Stimulated activated CD4-positive, alpha-beta T cell treated with anti-CD3 and anti-CD28 coated beads, Interleukin-1b, Interleukin-23, amount 100 ng/mL, for 1 hour (primary cell): ENCODE measurements at places on chromosomes 4 and X.

GRCh38 chr4:52659722-52660261, 691 bp upstream of the USP46 start:
- no peak for DNase-seq

DNA sequence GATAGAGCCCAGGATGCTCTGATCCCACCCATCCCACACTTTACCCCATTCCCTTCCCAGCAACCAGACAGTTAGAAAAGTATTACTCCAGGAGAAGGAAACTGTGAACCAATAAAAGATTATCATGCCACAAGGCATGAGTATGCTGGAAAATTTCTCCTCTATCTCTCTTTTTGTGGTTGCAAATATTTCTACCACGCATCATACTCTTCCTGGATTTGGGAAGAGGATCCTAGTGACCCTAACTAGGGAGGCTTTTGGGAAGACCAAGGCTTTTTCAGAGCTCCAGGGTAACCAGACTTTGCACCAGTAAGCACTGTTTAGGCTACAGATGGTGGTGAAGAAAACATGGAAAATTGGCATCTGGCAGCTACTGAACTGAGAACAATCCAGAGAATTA, 257.6 kb upstream of the CLNK start:
- DNase-seq, result no peak

GRCh38 chrX:14919407-14919806, 46.2 kb downstream of the MOSPD2 start:
- no peak for DNase-seq

DNA sequence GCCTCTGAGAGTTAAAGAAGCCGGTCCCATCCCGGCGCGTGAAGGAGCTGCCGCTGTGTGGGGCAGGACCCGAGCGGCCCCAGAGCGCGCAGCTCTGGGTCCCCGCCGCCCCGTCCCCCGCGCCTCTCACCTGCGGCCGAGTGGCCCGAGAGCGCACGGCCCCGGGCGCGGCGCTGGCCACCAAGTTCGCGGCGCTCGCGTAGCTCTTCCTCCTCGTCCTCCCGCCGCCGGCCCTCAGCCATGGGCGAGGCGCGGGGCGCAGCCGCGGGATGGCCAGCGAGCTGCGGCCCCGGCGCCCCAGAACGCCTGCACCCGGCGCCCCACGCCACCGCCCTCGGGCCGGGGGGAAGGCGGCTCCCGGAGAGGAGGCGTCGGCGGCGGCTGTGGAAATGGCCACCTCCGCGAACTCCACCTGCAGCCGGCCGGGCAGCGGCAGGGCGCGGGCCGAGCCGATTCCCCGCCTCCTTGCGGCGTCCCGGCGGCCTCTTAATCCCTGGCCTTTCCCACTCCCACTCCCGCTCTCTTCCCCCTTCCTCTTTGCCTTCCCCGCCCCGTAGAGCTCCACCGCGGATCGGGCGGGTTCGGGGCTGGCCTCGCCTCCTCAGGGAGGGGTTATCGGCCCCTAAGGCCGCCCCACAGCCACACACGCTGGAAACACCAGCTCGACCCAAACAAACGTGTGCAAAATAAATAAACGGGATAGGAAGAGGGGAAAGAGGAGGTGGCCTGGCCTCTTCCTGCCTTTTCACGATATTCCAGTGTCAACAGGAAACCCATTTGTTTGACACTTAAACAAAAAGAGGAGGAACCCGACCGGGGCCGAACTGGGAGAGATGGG, at the start of gene SH3D19:
Gene SH3D19, minus strand, starts transcription at position 495 of the 838 bp plus-strand sequence. Its CDS starts 253 bp downstream, at position 242.
- DNase-seq, result no peak

GRCh38 chrX:150664290-150664689, 28.9 kb upstream of the MTMR1 start:
- DNase-seq, result no peak

DNA sequence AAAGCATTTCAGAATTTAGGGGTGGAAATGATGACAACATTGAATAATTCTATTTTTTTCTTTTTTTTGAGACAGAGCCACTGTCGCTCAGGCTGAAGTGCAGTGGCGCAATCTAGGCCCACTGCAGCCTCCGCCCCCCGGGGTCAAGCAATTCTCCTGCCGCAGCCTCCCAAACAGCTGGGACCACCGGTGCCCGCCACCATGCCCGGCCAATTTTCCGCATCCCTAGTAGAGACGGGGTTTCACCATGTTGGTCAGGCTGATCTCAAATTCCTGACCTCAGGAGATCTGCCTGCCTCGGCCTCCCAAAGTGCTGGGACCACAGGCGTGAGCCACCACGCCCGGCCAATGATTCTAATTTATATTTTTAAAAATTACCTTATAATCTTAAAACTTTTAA, 7.2 kb downstream of the NBDY start:
- DNase-seq, result no peak

DNA sequence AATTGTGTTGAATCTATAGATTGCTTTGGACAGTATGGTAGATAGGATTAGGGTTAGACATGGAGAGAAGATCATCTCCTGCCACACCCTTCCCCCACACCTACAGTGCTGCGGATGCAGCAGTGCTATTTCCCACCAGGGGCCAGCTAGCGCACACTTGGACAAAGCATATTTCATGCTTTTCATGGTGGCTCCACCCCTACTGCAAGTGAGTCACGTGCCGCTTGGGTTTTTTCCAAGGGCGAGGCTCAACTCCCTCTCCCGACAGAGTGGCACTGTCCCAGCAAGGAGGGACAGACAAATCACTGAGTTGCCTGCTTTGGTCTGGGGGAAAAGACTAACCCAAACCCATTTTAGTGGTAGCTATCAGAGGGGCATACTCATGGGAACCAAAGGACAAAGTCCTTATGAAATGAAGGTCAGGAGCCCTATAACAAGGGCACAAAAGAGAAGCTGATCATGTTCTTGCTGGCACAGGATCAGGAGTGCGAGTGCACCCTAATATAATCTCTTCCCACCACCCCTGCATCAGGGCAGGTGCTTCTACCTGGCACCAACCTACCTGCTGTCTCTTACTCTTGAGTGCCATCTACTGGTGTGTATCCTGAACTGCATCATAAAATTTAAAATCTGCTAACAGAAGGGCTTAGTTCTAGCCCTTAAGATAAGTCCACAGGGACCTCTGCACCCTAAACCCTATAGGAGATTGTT, 55.1 kb upstream of the PGAM4 start:
- DNase-seq, result no peak

- no peak for DNase-seq
Measured at GRCh38 chr4:33649015-33649414, 2595.3 kb downstream of the ARAP2 start.

DNA sequence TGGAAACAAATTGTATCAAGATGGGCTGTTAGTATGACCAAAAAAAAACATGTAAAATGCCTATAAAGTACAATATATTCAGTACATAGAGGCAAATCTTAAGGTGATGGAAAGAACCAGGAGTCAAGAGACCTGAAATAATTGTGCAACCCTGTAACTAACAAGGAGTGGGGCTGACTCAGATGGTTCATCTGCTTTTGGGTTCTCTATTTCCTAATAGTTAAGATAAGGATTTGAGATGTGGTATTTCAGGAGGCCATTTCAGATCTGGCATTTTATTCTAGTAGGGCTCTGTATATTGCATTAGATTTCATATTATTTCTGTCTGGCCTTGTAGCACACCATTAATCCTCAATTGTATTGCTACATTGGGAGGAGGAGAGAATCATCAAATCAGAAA, 268.4 kb downstream of the HS3ST1 start:
- DNase-seq, result no peak

DNA sequence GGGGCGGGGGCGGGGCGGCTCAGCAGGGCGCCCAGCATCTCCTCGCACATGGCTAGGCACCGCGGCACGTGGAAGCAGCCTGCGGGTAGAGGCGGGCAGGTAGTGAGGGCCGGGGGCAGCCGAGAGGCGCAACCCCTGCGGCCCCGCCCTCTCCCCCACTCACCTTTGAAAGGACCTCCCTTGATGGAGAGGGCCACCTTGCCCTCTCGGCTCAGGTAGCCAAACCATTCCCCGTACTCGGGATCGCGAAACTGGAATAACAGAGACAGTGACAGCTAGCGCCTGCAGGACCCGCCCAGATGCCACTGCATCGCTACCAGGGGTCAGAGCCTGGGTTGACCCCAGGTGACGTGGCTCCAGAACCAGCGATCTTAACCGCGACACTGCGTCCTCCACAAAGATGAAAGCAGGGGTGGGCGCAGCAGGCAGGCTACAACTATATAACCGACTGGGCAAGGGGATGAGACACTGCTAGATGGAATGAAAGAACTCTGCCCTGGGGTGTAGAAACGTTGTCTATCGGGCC, 552 bp upstream of the NAA10 start:
- DNase-seq, result no peak

DNA sequence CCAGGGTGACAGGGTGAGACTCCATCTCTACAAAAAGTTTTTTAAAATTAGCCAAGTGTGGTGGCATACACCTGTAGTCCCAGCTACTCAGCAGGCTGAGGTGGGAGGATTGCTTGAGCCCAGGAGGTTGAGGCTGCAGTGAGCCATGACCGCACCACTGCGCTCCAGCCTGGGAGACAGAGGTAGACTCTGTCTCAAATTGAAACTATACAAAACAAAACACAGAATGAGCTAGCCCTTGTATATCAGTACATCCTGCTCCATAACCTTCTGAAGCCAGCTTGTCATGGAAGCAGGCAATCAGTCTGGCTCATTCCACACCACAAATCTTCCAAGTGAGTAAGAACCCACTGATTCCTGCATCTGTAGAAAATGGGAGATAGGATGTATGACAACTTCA, 49.0 kb downstream of the CD99L2 start:
- DNase-seq, result no peak

DNA sequence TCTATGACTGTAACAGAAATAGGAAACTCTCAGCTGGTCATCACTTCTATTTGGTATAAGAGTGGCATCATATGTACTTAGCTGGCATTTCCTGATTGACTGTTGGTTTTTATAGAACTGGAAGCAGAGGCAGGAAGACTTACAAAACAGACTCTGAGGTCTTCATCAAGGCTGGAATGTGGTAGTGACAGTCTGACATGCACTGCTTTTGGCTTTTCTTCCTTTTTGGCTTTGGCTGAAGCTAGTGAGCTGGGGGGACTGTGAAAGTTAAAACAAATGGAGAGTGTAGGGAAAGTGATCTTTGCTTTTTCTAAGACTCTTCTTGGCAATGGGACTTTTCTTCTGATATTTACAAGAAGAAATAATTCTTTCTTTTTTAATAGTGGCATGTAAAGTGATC, 121.1 kb upstream of the SLC4A4 start:
- DNase-seq, result no peak

- no peak for DNase-seq
Measured at GRCh38 chr4:41594432-41594831, 56.5 kb downstream of the LIMCH1 start.

DNA sequence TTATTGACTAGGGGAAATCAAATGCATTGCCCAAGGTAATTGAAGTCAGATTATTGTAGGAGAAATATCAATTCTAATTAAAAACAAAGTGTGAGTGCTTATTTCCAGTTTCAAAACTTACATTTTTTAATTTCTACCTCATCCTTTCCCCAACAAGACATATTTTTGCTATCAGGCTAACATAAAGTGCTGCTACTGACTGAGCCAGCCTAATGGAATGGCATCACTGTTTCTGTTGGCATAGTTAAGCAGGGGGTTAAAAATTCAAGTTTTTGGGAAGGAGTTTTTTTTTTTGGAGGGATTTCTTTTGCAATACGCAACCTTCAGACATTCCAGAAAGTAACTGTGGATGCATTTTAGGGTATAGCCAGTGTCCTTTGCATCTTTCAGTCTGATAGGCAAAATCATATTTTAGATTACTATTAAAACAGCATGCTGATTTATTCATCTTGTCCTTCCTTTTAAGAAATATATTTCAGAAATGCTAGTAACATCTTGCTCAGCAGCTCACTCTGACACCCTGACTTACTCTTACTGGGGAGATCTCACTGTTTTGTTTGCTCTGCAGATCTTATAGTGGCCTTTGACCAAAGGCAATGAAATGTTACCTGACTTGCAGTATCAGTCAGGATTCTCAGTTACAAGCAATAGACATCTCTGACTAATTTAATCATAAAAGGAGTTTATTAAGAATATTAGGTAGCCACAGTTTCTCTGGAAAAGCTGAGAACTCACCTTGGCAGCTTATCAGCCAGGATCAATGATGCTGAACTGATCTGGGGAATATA, 24.4 kb downstream of the GAB1 start:
- no peak for DNase-seq

DNA sequence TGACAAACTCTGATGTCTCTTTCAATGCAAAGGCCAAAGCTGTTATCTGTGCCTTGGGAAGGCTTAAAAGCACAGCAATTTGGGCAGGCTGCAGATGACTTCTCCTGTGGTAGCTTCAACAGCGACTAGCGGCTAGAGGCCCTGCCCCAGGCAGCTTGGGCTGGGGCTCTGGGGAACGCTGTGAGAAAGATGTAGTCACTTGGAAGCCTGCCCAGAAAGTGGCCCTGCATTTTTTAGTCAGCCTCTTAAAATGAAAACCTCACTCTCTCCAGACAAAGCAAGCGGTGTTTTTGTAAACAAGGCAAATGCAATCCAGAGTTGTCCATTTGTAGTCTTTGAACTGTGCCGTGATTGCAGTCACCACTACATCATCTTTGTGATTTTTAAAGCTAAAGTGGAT, 27.5 kb downstream of the PCYT1B start:
- no peak for DNase-seq

DNA sequence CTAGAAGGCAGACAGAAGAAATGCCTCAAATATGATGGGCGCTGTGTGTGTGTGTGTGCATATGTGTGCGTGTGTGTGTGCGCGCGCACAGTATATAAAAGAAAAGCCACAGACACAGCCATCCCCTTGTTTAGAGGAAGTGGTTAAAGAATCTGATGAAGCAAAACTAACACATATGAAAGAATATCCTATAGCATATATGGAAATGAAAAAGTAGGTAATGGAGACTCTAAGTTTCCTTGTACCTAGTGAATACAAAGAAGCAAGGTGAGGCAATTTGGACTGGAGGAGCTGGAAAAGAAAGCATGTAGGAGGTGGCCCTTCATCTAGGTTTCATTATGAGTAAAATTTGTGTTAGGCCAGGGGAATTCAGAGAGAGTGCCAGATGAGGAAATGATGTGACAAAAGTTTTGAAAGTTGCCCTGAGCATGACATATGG, 58.6 kb upstream of the MCF2 start:
- no peak for DNase-seq

- no peak for DNase-seq
Measured at GRCh38 chrX:105635794-105636193, 186.5 kb upstream of the NRK start.

- no peak for DNase-seq
Measured at GRCh38 chr4:156765277-156765676, 206.3 kb downstream of the PDGFC start.

DNA sequence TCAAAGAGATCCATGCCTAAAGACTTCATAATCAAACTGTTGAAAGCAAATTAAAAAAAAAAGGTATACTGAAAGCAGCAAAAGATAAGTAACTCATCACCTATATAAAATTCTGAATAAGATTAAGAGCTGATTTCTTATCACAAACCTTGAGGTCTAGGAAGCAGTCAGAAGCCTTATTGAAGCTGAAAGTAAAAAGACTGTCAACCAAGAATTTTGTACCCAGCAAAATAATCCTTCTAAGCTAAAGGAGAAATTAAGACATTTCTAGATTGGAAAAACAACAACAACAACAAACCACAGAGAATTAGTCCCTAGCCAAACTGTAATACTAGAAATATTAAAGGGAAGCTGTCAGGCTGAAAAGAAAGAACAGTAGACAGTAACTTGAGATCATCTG, 622.9 kb downstream of the PCDH7 start:
- no peak for DNase-seq
